ENCODE measurements at places on chromosomes 13 and 19.

- no peak for DNase-seq
Observed at GRCh38 chr19:45010306-45010705, 9.0 kb downstream of the RELB start.

- DNase-seq: no peak
Observed at GRCh38 chr19:29533578-29534544, 8.1 kb downstream of the VSTM2B start.

- no peak for DNase-seq
Observed at GRCh38 chr19:28393574-28394336, 819.2 kb downstream of the UQCRFS1 start.

DNA sequence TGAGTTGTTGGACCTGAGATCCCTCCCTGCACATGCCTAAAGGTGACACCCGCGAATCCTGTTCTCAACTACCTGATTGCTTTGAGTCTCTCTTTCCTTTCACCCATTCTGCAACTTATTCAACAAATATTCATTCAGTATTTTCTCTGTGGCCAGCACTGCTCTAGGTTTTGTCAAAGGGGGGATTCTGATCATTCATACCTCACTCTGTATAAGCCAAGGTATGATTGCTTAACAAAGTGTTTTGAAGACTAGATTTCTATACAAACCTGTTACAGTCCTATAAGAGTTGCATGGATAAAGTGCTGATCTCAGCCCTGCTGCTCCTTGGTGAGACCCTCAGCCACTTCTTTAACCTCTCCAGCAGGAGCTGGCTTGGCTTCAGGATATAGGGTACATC lies 409.7 kb downstream of the KCNRG start:
- no peak for DNase-seq

- DNase-seq: no peak
Observed at GRCh38 chr19:10226376-10227025, 4.6 kb downstream of the S1PR2 start.

DNA sequence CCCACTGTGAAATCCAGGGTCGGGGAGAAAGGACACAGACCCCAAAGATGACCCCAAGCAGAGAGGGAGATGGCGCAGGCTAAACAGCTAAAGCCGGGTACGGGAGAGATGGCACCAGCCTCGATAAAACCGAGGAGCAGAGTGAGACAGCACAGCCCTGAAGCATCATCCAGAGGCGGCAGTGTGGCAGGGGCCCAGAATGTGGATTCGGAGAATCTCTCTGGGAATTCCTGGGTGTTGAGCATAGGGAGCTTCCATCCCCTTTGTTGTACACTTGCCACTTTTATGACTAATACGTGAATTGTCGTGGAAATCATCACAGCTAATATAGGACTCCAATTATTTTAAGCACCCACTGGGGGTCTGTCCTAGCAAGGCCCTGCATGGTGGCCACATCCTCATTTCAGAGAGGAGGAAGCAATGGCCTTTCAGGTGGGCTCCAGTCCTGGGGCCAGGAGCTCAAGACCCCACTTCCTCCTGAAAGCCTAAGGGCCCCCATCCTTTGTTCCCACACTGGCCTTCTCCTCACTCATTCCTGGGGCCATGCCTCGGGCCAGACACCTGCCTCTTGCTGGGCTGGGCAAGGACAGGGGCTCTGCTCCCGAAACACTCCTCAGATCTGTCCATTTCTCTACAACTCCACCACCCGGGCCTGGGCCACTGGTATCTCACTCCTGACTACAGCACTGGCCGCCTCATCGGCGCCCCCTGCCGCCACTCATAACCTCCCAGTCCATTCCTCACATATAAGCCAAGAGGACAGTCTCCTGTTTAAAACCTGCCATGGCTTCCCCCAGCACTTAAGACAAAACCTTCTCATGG lies 29.3 kb upstream of the ATP1A3 start:
- DNase-seq: no peak

GRCh38 chr19:6233056-6233826 lies 46.5 kb downstream of the MLLT1 start:
- no peak for DNase-seq

DNA sequence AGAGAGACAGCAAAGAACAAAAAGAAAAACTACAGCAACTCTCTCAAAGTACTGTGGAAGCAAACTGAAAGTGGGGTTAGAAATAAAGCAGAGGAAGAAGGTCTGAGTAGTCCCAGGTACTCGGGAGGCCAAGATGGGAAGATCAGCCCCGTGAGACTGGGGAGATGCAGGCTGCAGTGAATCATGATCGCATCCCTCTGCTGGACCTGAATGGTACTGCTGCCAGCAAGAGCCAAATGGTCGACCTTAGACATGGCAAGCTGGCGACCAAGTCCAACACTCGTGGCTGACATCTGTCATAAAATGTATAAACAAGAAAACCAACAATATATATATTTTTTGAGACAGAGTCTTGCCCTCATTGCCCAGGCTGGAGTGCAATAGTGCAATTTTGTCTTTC lies 33.7 kb upstream of the ZNF724 start:
- DNase-seq: peak; percentile 37

DNA sequence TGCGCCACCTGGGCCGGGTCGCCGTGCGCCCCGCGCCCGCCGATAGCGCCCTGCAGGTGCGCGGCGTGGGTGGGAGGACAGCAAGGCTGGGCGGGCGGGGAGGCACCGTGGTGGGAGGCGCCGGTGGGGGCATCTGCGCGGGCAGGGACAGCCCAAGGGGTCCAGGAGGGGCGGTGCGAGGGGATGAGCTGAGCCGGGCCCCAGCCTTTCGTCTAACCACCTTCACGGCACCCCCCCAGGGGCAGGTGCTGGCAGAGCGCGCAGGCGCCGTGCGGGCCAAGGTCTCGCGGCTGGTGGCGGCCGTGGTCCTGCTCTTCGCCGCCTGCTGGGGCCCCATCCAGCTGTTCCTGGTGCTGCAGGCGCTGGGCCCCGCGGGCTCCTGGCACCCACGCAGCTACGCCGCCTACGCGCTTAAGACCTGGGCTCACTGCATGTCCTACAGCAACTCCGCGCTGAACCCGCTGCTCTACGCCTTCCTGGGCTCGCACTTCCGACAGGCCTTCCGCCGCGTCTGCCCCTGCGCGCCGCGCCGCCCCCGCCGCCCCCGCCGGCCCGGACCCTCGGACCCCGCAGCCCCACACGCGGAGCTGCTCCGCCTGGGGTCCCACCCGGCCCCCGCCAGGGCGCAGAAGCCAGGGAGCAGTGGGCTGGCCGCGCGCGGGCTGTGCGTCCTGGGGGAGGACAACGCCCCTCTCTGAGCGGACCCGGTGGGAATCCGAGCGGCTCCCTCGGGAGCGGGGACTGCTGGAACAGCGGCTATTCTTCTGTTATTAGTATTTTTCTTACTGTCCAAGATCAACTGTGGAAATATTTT lies 3.1 kb downstream of the KISS1R start:
- peak; percentile 66 for DNase-seq

DNA sequence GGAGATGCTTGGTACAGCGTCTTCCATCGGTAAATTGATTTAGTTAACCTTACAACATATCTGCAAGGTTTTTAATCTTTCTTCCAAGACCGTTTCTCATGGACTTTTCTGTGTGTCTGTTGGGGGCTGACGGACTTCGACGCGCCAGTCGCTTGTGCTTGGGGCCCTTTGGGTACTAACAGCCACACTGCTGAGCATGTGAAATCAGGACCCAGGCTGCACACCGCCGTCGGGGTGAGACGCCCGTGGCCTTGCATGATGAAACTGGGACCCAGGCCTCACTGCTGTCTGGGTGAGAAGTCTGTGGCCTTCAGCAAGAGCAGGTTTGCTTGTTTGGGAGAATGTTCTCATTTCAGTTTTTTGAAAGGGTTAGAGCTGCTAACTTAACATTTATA lies 9.8 kb downstream of the ATP4B start:
- DNase-seq: no peak

DNA sequence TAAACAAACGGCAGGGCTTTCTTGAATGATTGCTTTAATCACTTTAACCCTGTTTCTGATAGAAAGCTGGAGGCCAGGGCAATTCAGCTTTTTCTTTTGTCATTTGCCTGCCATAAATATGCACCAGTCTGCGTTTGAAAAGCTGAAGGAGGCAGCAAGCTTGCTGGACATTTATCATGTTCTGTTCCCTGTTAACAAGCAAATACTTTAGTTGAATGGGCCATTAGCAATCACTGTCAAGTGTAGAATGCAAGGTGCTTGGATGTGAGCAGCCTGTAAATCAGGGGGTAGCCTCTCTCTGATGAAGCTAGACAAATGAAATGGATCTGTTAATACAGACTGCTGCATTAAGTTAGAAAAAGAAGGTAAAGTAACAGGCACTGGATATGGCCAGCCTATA lies 7.6 kb downstream of the EFNB2 start:
- DNase-seq: no peak

DNA sequence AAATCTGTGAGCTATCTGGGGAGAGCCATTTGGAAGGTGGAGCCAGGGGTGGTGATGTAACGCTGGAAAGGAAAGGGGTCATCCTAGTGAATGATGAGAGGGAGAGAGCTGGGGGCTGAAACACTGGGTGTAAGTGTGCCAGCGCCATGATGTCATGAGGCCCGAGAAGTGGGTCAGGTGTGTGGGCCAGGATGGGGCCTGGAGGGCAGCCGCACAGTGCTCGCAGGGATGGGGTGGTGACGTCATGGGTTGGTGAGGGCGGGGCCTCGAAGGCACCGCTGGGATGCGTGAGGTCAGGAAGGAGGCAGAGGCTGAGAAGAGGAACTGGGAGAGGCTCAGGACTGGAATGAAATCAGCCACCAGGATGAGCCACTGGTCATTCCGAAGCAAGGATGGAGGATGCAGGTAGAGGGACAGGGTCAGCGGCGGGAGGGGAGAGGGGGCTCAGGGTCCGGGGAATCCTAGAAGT lies 4.4 kb downstream of the CCDC61 start:
- no peak for DNase-seq

GRCh38 chr13:110885516-110885915 lies 29.4 kb downstream of the ANKRD10 start:
- no peak for DNase-seq

- no peak for DNase-seq
Observed at GRCh38 chr13:104920091-104920490, 1615.4 kb downstream of the EFNB2 start.

- no peak for DNase-seq
Observed at GRCh38 chr13:55682776-55683175, 1457.9 kb upstream of the PRR20A start.

All from stimulated activated CD8-positive, alpha-beta memory T cell treated with anti-CD3 and anti-CD28 coated beads, Interleukin-7, amount 100 ng/mL, for 4 hours (primary cell).